Pancreas (tissue), 10 donors: ENCODE measurements at places on chromosomes 5 and 9. TPM values are rescaled to one million over a fixed set of nuclear protein-coding genes. Genes with fewer than 3 reads are reported as not detected.
A peak's percentile ranks its signal among the peaks of the same experiment; 100 is the strongest.

TPRN gene
- 81.7 TPM for total RNA-seq

KIF12 gene
- total RNA-seq: 53.3 TPM

ATP6V1G1 gene
- 38.3 TPM for total RNA-seq

CAMK4 gene
- total RNA-seq: 0.05 TPM

- H3K4me1 ChIP-seq: no peaks in the 10 kb centered on the region
- H3K27ac ChIP-seq: no peak overlapping the region
- no peak overlapping the region for H3K4me3 ChIP-seq
- no peaks in the 10 kb centered on the region for H3K27me3 ChIP-seq
Measured at GRCh38 chr5:80387063-80387768, 20.6 kb upstream of the ZFYVE16 start.

DNA sequence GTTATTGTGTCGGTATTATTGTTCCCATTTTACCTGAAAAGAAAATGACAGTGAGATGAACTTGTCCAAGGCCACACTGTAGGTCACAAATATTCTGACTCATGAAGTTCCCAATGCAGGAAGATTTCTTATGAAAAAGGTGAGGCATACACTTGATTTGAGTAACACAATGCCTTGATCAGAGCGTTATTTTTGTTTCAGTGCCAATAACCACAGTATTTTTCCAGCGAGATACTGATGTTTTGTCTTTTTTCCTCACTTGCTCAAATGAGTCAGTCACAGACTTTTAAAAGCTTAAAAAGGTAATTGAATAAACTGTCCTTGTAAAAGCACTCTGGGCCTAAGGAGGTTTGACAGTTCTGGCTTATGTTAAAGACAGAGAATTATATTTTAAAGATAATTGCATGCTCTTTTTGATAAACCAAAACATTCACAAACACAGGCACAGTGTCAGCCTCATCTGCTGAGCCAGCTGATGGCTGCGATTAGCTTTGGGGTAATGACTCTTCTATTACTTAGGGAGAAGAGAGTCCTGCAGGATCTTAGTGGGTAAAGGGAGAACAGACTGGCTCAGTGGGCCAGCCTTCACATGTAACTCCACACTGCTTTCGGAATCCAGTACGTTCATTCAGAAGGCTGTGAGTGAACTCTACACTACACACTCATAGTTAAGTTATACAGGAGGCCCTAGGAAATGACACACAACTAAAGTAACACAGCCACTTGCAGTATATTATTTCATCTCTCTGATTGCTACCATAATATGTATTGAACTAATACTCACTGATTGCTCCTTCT lies 165.5 kb upstream of the CD180 start:
- DNase-seq: no peak
- no peaks in the 10 kb centered on the region for H3K4me1 ChIP-seq
- H3K27ac ChIP-seq: no peak overlapping the region
- H3K27me3 ChIP-seq: no peaks in the 10 kb centered on the region
- H3K36me3 ChIP-seq: no peaks in the 10 kb centered on the region

GRCh38 chr9:137685035-137685740 lies 66.4 kb downstream of the EHMT1 start:
- DNase-seq: no peak
- H3K27me3 ChIP-seq: no peaks in the 10 kb centered on the region
- H3K36me3 ChIP-seq: no peaks in the 10 kb centered on the region
- no peak overlapping the region for H3K4me3 ChIP-seq

DNA sequence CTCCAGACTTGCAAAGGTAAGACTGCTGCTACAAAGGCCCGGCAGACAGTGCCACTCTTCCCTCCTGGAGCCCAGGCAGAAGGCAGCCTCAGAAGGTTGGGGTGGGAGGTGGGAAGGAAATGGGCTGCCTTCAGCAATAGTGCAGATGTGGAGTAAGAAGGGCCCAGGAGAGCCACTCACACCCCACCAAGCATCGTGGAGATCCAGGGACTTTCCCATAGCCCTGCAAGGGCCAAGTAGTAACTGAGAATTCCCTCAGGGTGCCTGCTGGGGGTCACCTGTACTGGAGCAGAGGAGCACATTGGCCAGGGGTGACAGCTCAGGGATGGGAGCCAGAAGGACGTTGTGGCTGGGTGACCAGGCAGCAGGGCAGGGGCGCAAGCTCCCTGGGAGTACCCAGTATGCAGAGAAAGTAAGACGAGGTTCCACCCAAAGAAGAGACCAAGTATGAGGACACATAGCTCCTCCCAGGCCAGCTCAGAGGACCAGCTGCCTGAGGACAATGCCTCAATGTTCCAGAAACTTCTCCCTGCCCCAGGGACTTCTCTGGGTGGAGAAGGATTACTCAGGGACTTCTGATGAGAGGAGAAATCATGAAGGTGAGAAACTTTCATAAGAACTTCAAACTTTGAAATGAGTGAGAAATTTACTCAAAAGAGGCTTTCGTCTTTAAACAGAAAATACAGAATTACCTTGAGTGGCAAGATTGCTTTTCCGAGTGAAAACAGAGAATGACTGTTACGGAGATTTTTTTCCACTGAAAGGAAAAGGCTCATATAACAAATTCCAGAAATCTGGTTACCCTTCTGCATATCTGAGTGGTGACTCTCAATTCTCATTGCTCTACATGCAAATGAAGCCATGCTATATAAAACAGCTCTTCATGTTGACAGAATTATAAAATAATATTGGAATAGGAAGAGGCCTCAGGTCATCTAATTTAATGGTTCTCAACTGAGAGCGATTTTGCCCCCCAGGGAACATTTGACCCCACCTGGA lies 87.9 kb upstream of the TRIO start:
- no peaks in the 10 kb centered on the region for H3K27me3 ChIP-seq
- no peaks in the 10 kb centered on the region for H3K4me1 ChIP-seq
- H3K4me3 ChIP-seq: no peak overlapping the region
- H3K36me3 ChIP-seq: no peaks in the 10 kb centered on the region

DNA sequence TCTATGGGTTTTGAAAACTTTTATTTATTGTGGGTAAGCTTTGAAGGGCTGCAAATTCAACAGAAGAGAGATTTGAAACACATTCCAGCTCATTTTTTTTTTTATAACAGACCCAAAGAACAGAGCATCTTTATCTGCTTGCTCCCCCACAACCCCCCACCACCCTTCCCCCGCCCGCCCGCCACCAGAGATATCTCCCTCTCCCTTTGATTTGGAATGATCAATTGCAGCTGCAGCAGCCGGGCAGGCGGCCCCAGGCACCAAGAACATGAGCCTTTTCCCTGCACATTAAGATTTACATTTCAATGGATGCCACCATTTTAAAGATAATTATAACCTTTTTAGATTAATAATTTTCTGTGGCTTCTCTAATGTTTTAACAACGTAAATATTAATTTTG lies 510.9 kb downstream of the ZNF608 start:
- H3K4me3 ChIP-seq: no peak overlapping the region
- no peaks in the 10 kb centered on the region for H3K27me3 ChIP-seq
- H3K36me3 ChIP-seq: no peaks in the 10 kb centered on the region
- no peaks in the 10 kb centered on the region for H3K4me1 ChIP-seq
- no peak overlapping the region for H3K27ac ChIP-seq

GRCh38 chr5:142938266-142938880 lies 168.2 kb downstream of the ARHGAP26 start:
- DNase-seq: no peak
- no peak overlapping the region for H3K27ac ChIP-seq
- H3K4me3 ChIP-seq: no peak overlapping the region
- H3K27me3 ChIP-seq: no peaks in the 10 kb centered on the region

GRCh38 chr5:112794410-112794809 lies 56.7 kb downstream of the APC start:
- no peaks in the 10 kb centered on the region for H3K27me3 ChIP-seq
- H3K36me3 ChIP-seq: peaks cover 10% of the 10 kb centered on the region
- H3K4me3 ChIP-seq: no peak overlapping the region
- no peaks in the 10 kb centered on the region for H3K4me1 ChIP-seq
- H3K27ac ChIP-seq: no peak overlapping the region
- DNase-seq: no peak

GRCh38 chr5:44543511-44543910 lies 154.3 kb upstream of the FGF10 start:
- no peaks in the 10 kb centered on the region for H3K36me3 ChIP-seq
- no peak for DNase-seq
- no peak overlapping the region for H3K27ac ChIP-seq

DNA sequence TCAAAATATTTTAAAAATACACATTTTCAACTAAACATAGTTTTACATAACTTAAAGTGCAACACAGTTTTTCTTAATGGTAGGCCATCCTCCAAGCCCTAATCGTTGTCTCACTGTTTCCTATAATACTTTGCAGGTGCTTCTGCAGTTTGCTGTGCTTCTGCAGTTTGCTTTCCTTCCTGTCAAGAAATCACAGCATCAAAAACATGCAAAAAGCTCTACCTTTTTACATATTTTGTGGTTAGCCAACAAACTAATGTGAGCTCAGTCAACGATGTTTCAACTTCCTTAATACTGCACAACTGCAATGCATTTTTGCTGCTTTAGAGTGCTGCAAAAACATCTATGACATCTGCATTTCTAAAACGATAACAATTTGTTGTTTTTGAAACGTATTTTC lies 25.2 kb downstream of the EMB start:
- no peaks in the 10 kb centered on the region for H3K27me3 ChIP-seq
- no peaks in the 10 kb centered on the region for H3K4me1 ChIP-seq
- DNase-seq: no peak
- H3K4me3 ChIP-seq: no peak overlapping the region
- H3K36me3 ChIP-seq: no peaks in the 10 kb centered on the region

GRCh38 chr5:91331705-91332104 lies 51.4 kb downstream of the ARRDC3 start:
- no peaks in the 10 kb centered on the region for H3K27me3 ChIP-seq
- H3K4me3 ChIP-seq: no peak overlapping the region
- H3K36me3 ChIP-seq: no peaks in the 10 kb centered on the region
- no peak overlapping the region for H3K27ac ChIP-seq

DNA sequence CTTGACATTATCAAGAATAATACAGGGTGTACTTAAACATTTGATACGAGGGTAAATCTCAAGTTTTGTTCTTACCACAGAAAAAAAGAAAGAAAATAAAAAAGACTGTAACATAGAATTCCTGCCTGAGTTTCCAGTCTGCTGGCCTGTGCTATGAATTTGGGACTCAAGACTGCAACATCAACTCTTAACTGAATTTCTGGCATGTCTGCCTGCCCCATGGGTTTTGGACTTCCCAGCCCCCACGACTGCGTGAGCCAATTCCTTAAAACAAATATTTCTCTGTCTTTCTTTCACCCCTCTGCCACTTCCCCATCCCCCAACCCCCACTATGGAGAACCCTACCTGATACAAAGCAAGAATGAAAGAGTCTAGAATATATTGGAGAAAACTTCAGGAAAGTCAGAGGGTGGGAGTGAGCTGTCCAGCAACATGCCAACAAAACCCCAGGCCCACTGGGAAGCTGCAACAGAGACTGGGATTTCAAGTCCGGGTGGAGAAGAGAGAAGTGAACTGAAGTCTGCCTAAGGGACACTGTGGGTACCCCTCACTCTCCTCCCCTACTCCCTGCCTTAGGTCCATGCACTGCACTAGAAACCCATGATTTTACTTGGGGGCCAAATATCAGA lies 43.0 kb downstream of the MARCHF3 start:
- H3K27me3 ChIP-seq: no peaks in the 10 kb centered on the region
- H3K36me3 ChIP-seq: no peaks in the 10 kb centered on the region
- H3K4me3 ChIP-seq: no peak overlapping the region
- no peaks in the 10 kb centered on the region for H3K4me1 ChIP-seq
- H3K27ac ChIP-seq: no peak overlapping the region
- no peak for DNase-seq

- H3K27me3 ChIP-seq: no peaks in the 10 kb centered on the region
- peak; percentile 96 for DNase-seq
- no peaks in the 10 kb centered on the region for H3K36me3 ChIP-seq
- peak overlapping the region; percentile 72 for H3K27ac ChIP-seq
- peaks cover 13% of the 10 kb centered on the region for H3K4me1 ChIP-seq
Measured at GRCh38 chr5:140041492-140042392, 1.4 kb downstream of the NRG2 start.

DNA sequence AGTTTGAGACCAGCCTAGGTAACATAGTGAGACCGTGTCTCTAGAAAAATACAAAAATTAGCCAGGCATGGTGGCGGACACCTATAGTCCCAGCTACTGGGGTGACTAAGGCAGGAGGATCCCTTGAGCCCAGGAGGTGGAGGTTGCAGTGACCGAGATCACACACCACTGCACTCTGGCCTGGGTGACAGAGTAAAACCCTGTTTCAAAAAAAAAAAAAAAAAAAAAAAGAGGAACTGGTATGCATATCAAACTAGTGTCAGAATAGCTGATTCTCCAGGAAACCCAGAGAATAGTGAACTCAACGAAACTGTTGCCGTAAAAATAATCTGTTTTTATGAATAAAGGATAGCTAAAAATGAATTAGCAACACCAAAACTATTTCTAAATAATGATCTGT lies 126.6 kb upstream of the BASP1 start:
- no peaks in the 10 kb centered on the region for H3K4me1 ChIP-seq
- no peaks in the 10 kb centered on the region for H3K36me3 ChIP-seq
- DNase-seq: no peak

- no peak overlapping the region for H3K4me3 ChIP-seq
- no peaks in the 10 kb centered on the region for H3K36me3 ChIP-seq
- no peaks in the 10 kb centered on the region for H3K27me3 ChIP-seq
- H3K4me1 ChIP-seq: no peaks in the 10 kb centered on the region
- no peak overlapping the region for H3K27ac ChIP-seq
Measured at GRCh38 chr5:80713631-80714030, 58.8 kb upstream of the DHFR start.

GRCh38 chr5:139565411-139566305 lies 4.5 kb downstream of the UBE2D2 start:
- no peak overlapping the region for H3K27ac ChIP-seq
- H3K4me3 ChIP-seq: no peak overlapping the region
- H3K27me3 ChIP-seq: no peaks in the 10 kb centered on the region
- H3K4me1 ChIP-seq: peaks cover 32% of the 10 kb centered on the region
- DNase-seq: peak; percentile 9

DNA sequence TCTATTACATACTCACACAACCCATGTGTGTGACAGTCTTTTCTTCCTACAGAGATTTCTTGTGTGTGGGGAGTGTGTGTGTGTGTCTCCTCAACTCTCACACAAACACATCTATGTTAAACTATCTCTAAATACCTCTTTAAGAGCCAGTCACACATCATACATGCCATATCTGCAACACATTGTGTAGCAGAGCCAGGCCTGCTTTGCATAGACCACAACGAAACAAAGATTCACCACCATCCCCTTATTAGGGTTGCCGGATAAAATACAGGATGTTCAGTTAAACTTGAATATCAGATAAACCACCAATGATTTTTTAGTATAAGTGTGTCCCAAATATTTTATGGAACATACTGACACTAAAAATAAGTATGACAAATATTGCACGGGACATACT lies 2.3 kb downstream of the FAM170A start:
- no peak overlapping the region for H3K4me3 ChIP-seq
- no peak for DNase-seq
- H3K4me1 ChIP-seq: no peaks in the 10 kb centered on the region
- no peaks in the 10 kb centered on the region for H3K36me3 ChIP-seq

DNA sequence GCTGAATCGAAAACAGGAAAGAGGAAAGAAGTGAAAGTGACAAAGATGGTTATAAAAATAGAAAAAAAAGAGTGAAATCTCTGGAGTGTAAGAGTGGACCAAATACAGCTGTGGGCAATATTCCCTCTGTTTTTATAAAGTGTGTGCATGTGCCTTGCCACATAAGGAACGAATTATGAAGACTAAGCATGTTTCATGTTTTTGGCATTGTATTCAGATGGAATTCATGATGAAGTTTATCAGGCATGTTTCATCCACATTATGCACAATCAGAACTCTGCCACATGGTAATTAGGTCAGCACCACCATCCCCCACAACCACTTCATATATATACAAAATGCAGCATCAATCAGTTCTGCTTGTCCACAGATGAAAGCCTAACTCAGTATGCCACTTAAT lies 348.0 kb downstream of the ZNF608 start:
- no peaks in the 10 kb centered on the region for H3K4me1 ChIP-seq
- no peaks in the 10 kb centered on the region for H3K36me3 ChIP-seq
- H3K4me3 ChIP-seq: no peak overlapping the region
- no peaks in the 10 kb centered on the region for H3K27me3 ChIP-seq
- DNase-seq: no peak
